ENCODE measurements at places on chromosomes 3 and 15. TPM values are rescaled to one million over a fixed set of nuclear protein-coding genes. Genes with fewer than 3 reads are reported as not detected.

Gene CMC1
- 17.8 TPM for total RNA-seq

Gene ARPIN
- total RNA-seq: 30.5 TPM

Gene AMOTL2
- 119 TPM for total RNA-seq

Gene ARGFX
- total RNA-seq: not detected

Gene SAMMSON
- not detected for total RNA-seq

Gene MESP2
- total RNA-seq: not detected

Gene HCN4
- 0.06 TPM for total RNA-seq

Gene STAB1
- total RNA-seq: 152 TPM

Gene SLC12A8
- 11.8 TPM for total RNA-seq

Gene MYEF2
- total RNA-seq: 21.3 TPM

Gene ZPLD1
- total RNA-seq: not detected

Gene SLC22A13
- 0.41 TPM for total RNA-seq

Gene SLC27A2
- total RNA-seq: 0.96 TPM

Gene NOX5
- total RNA-seq: 0.14 TPM

Gene TIMMDC1
- 94.1 TPM for total RNA-seq

Gene SQOR
- 103 TPM for total RNA-seq

Gene GBE1
- total RNA-seq: 29.2 TPM

Gene C3orf80
- 1.3 TPM for total RNA-seq

Gene DPPA2
- not detected for total RNA-seq

Gene TEX55
- total RNA-seq: not detected

Gene LRRC49
- total RNA-seq: 4.3 TPM

Gene RLBP1
- not detected for total RNA-seq

Gene IL20RB
- total RNA-seq: 3.7 TPM

Gene PLSCR2
- total RNA-seq: not detected

Gene GPX1
- total RNA-seq: 415 TPM

Gene PP2D1
- not detected for total RNA-seq

Gene GOLGA8J
- not detected for total RNA-seq

Gene FGF12
- 3.2 TPM for total RNA-seq

Gene SNRK
- 46.3 TPM for total RNA-seq

Gene LDHAL6B
- total RNA-seq: not detected

Gene DAZL
- not detected for total RNA-seq

Gene BTBD1
- 44.6 TPM for total RNA-seq

Gene CPNE9
- 0.90 TPM for total RNA-seq

Gene DYNC1LI1
- total RNA-seq: 37.8 TPM

Gene CACNA2D3
- total RNA-seq: 7.3 TPM

Gene MYO5C
- 80.0 TPM for total RNA-seq

Gene PPM1L
- total RNA-seq: 13.5 TPM

Gene B3GALNT1
- 17.6 TPM for total RNA-seq

Gene CCR9
- not detected for total RNA-seq

Gene GOLGA6D
- total RNA-seq: not detected

Gene EOMES
- 1.2 TPM for total RNA-seq

Gene RBMS3
- total RNA-seq: 85.9 TPM

Gene B3GNT5
- 31.0 TPM for total RNA-seq

Gene ADCY5
- 4.0 TPM for total RNA-seq
